ENCODE measurements at places on chromosomes 2 and 18. TPM values are rescaled to one million over a fixed set of nuclear protein-coding genes. Genes with fewer than 3 reads are reported as not detected.

GRCh38 chr2:187749804-187750431, 195.7 kb upstream of the TFPI start:
- H3K4me1 ChIP-seq: peaks cover 6% of the 10 kb centered on the region
- no peak for DNase-seq
- no peak overlapping the region for H3K27ac ChIP-seq
- H3K36me3 ChIP-seq: peaks cover 17% of the 10 kb centered on the region
- H3K4me3 ChIP-seq: no peak overlapping the region
- H3K27me3 ChIP-seq: no peaks in the 10 kb centered on the region

- no peaks in the 10 kb centered on the region for H3K4me1 ChIP-seq
- H3K36me3 ChIP-seq: no peaks in the 10 kb centered on the region
- DNase-seq: no peak
- H3K4me3 ChIP-seq: no peak overlapping the region
Observed at GRCh38 chr2:218202266-218202665, 14.7 kb upstream of the ARPC2 start.

- no peak for DNase-seq
- no peak overlapping the region for H3K4me3 ChIP-seq
- peaks cover 35% of the 10 kb centered on the region for H3K4me1 ChIP-seq
- no peaks in the 10 kb centered on the region for H3K27me3 ChIP-seq
Observed at GRCh38 chr18:48565105-48565504, 26.3 kb downstream of the CTIF start.

The NTSR2 gene
- not detected for total RNA-seq

- no peak for DNase-seq
- H3K36me3 ChIP-seq: no peaks in the 10 kb centered on the region
- H3K27ac ChIP-seq: no peak overlapping the region
- H3K27me3 ChIP-seq: no peaks in the 10 kb centered on the region
- H3K4me3 ChIP-seq: no peak overlapping the region
Observed at GRCh38 chr18:45412577-45412976, 202.7 kb upstream of the SLC14A2 start.

DNA sequence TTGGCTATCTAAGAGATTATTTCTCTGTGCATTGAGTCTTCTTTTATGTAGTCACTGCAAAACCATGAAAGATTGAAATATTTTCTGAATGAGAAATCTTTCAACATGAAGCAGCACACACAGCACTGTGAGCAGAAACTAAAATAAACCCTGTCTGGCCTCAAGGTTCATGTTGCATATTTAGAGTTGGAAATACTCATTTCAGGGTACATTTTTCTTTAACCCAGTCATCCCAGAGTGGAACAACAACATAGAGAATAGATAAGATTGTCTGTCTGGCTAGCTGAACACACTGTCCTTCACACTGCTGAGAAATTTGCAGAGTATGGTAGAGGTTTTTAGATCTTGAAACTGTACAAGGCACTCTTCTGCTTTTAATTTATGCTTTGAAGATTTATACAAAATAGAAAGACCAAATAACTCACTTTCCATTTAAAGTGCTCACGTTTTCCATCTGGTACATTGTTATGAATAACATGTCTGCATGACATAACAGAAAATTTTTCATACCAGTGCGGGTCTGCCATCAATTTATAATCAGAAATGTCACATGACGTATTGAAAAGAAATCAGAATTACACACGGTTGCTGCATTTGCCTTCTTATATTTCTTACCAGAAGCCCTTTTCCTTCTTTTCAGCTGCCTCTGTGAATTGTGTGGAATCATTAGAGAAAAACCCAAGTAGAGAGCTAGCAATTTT, 25.0 kb upstream of the FN1 start:
- H3K4me1 ChIP-seq: 0 out of 2 replicates have a peak, but pooled peaks cover 4% of the 10 kb centered on the region
- H3K27ac ChIP-seq: no peak overlapping the region
- no peak for DNase-seq
- H3K27me3 ChIP-seq: no peaks in the 10 kb centered on the region

The PAIP2B gene
- 22.4 TPM for total RNA-seq

GRCh38 chr2:214604861-214605260, 194.0 kb downstream of the VWC2L start:
- no peaks in the 10 kb centered on the region for H3K36me3 ChIP-seq
- H3K27me3 ChIP-seq: peaks cover 27% of the 10 kb centered on the region
- H3K4me1 ChIP-seq: no peaks in the 10 kb centered on the region
- DNase-seq: no peak
- H3K27ac ChIP-seq: no peak overlapping the region

The ARHGAP25 gene
- 3.4 TPM for total RNA-seq
